Pulmonary artery endothelial cell (primary cell): ENCODE measurements at places on chromosomes 4 and X.

GRCh38 chr4:146998157-146998556 is 52.5 kb upstream of the TTC29 start:
- no peak for DNase-seq

GRCh38 chr4:147570616-147571015 is 46.6 kb upstream of the TMEM184C start:
- DNase-seq = no peak

- peak; percentile 88 for DNase-seq
Observed at GRCh38 chr4:37837446-37837845, 11.0 kb downstream of the PGM2 start.

DNA sequence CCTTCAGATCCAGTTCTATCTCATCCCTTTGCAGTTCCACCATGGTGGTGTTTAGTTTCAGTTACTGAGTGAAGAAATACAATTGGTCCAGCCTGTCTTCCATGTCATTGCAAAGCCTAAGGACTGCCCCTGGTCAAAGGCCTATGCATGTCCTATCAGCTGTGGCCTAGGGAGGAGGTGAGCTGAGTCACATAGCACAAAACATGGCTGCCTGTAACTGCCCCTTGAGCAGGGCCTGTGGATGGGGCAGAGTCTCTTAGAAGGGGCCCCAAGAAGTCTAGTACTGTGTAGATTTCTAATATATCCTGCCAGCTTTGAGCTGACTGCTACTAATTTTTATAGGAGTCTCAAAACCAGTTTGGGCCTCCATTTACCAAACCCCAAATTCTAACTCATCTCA is 296.7 kb downstream of the FBXW7 start:
- DNase-seq = no peak

DNA sequence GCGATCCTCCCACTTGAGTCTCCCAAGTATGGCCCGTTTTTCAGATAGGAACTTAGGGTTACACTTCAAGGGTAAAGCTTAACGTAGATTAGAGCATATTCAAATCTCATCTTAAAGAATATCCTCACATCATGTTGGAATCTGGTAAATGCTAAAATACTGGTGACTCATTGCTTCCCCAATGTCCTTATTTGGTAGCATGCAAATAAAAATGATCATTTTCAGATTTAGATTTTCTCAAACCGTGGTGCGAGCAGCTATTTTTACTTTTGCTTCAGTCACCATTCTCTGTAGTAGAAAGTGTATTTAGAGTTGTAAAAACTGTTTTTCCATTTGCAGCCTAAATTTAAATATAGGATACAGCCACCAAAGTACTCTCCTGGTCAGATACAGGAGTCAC is 101.5 kb upstream of the MAML3 start:
- DNase-seq = no peak

GRCh38 chr4:154942176-154942575 is 161.1 kb downstream of the RBM46 start:
- no peak for DNase-seq

DNA sequence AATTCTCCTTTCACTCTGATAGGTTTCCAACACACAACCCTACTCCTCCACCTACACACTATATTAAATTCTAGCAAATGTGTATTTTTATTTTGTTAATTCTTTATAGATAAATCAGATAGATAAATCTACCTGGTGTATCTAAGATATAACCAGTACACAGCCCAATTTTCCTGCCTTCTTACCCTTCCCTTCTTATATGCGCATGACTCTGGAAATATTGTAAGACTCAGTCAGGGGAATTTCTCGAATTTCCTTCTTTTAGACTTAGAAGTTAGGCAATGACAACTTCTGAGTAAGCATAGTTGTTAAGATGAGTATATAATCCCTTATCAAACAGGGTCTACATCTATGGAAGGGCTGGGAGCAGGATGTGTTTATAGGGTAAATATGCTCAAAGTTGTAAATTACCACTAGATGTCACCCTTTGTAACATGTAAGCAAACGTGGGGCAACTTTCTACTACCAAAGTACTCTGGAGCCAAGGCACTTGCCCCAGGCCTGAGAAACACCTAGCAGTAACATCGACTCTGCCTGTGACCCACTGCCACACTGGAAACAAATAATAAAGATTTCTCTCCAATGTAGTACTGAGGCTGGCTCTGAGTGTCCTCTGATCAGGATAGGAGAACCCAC is 444.7 kb downstream of the IQCM start:
- no peak for DNase-seq

DNA sequence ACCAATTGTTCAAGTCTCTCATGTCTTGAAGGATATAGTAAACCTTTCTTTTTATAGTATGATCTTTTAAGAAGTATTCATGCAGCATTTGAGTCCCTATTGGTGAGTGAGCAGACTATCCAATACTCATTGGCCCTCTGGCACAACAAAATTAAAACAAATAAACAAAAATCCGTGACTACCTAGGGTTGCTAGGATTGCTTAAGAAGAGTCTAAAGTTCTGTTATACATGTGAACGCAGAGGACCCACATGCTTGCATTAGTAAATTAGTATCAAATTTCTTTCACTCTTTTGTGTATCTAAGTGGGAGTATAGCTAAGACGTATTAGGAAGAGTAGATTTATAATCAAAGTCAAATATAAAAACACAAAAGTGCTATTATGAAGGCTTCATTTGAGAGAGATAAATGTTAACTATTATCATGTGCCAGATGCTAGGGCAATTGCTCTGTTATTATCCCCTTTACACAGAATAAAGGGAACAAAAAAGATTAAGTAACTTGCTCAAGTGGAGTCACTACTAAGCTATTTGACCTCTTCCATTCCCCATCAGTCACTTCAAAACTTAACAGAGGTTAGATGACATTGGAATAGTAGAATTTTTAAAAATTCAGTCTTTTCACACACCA is 29.2 kb upstream of the LARP1B start:
- DNase-seq = no peak

- DNase-seq = no peak
Observed at GRCh38 chr4:45102716-45103115, 376.4 kb upstream of the GNPDA2 start.

DNA sequence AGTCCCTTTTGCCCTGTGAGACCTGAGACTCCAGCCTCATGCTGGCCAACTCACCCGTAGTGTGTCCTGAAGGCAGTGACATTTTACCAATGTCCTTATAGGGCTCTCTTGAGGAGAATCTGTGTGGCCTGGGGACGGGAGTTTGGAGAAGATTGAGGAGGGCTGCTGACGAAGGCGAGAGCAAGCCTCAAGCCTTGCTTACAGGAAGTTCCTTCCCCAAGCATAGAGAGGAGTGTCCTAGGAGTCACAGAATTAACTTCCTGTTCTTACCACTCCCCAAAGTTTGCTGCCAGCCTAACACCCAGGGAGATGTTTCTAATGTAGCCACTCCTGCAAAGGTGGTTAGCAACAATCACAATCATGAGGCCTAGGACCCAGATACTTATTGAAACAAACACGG is at the start of gene NXF3:
NXF3 (minus strand) TSS at position 202 of the 400 bp plus-strand sequence; CDS start at position 82, 120 bp downstream.
- no peak for DNase-seq

- DNase-seq = no peak
Observed at GRCh38 chrX:8144925-8145324, 26.1 kb downstream of the VCX2 start.

DNA sequence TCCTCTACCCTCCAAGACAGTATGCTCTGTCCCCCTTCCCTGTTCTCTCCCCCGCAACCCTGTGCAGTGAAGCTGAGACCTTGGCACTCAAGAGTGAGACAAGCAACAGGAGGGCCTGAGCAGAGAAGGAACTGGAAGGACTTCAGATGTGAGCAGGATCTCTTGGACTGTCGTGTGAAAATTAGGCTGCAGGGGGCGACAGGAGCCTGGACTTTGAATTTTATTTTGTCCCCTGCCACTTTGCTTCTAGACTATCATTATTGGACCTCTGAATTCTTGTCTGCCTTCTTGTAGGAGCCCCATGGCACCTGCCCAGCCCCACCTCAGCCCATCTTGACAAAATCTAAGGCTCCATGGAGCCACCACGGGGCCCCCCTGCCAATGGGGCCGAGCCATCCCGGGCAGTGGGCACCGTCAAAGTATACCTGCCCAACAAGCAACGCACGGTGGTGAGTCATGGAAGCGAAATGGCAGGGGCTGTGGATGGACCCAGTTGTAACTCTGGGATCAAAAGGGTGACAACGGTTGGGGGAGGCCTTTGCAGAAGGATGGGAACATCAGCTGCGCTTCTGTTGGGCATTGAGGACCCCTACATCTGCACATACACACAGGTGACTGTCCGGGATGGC is 1.7 kb downstream of the ARAF start:
- DNase-seq = no peak

DNA sequence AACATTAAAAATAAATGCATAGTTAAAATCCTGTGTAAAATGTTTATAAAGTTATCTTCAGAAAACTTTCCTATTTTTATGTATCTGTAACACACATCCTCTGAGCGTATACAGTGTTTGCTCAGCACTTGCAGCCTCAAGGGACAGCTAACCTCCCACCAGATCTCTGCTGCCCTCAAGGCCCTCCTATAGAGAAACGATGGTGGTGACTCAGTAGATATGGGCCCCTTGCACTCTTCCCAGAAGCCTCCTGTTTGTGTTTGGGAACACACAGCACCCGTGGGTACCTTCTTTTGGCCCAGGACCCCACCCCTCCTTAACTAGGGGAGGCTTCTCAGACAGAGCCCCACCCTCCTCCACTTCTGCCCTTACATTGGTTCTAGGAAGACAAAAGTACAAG is 26.7 kb downstream of the PJA1 start:
- DNase-seq = no peak

- no peak for DNase-seq
Observed at GRCh38 chr4:41701983-41702382, 46.5 kb downstream of the PHOX2B start.

DNA sequence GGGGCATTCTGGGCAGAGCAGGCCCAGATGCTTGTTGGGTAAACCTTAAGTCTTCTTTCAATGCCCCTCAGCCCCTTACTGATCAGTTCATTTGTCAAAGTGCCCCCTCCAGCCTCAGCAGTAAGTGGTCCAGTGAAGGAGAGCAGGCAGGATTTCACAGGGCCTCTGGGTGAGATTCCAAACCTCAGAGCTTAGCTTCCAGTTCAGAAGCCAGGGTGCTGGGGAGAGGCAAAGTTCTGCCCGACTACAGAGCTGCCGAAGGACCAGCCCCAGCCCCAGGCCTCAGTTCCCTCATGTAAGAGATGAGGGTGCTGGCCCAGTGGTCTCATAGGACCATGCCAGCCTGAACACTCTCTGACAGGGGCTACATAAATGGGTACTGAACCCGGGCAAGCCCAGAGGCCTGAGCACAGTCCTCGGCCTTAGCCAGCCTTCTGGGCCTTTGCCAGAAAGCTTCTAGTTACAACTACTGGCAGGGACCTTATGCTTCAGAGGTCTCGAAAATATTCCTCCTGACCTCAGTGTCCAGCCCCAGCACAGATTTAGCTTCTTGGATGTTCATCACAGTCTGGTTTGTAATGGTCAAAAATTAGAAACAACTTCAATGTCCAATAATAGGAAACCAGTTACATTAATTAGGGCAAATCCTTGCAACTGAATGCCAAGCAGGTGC is 851 bp upstream of the RIPPLY1 start:
- DNase-seq = no peak

DNA sequence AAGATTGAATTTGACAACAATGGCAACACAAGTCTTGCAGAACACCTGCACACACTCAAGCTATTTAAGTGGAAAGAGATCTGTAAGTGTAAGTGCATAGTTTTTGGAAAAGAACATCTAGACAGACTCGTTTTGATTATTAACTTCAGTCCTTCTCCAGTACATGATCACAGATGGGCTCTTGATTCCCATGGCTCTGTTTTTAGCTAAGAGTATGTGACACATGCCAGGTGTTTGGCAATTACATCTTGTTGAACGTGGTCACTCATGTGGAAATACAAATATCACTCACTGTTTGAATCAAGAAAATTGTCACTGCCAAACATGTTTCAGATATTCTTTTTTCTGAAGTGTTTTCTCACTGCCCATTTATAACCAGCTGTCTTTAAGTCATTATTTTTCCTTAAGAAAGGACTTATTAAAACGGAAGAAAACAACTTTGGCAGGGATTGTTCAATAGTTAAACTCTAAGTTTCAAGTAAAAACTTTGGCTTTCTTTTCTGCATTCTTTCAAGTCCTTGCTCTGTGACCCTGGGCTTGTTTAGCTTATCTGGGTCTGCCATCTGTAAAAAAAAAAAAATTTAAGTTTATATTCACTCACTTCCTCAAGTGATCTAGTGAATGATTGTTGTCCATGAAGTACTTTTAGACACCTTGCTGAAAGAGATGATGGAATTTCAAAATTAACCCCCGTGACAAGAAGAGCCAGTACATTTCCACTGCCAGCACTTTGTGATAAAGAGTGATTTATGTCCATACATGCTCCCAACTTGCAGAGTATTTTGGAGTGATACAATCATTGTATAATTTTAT is 125.4 kb downstream of the ATXN3L start:
- peak; percentile 20 for DNase-seq

- DNase-seq = no peak
Observed at GRCh38 chr4:23728971-23729370, 160.9 kb downstream of the PPARGC1A start.

DNA sequence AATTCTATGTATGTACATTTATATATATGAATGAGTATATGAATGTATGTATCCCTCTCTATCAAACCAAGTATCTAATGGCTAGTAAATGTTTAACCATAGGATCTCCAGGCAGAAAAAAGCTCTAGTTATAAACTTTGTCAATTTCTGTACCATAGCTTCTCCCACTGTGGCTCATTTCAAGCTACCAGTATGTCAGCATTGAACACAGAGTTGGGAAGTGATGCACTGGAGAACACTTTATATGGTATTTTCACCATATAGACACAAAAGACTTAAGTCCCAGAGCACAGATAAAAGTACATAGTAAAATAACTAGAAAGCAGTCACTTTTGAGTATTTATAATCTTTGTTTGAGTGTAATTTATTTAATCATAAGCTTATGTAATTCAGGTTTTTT is 53.9 kb upstream of the ATP8A1 start:
- no peak for DNase-seq

- DNase-seq = no peak
Observed at GRCh38 chr4:154164931-154165839, 326.4 kb downstream of the DCHS2 start.

DNA sequence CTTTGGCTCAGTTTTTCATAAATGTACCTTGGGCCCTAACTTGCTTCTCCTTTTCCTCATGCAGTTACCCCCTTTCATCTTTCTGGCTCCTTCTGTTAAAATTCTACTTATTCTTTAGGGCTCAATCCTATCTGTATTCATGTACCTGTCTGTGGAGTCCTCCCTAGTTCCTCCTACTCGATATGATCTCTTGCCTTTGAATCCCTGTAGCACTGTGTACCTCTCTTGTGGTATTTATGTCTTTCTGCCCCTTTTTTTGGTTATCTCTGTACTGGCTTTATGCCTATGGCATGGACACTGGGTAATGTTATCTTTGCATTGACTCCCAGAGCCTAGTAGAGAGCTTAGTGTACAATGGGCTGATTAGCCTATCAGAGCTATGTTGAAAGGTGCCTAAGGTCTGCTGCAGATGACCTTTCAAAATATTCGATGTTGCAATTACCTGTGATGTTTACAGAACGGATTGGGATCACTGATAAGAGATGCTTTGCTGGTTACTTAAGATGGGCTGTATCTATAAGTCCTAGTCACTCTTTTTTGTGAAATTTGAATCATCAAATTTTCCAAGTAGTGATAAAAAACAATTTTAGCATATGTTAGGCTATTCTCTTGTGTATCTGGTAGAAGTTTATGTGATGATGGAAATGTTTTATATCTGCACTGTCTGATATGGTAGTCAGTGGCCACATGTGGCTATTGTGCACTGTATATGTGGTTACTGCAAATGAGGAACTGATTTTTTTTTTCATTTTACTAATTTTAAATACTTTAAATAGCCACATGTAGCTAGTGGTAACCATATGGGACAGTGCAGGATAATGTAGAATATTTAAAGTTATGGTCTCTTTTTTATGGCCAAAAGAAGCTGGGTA is 33.5 kb downstream of the TMEM164 start:
- no peak for DNase-seq
